ENCODE measurements at places on chromosomes 3 and 15. TPM values are rescaled to one million over a fixed set of nuclear protein-coding genes. Genes with fewer than 3 reads are reported as not detected.

GRCh38 chr15:100715571-100716455, 113.4 kb downstream of the ASB7 start:
- DNase-seq = peak; percentile 90

DNA sequence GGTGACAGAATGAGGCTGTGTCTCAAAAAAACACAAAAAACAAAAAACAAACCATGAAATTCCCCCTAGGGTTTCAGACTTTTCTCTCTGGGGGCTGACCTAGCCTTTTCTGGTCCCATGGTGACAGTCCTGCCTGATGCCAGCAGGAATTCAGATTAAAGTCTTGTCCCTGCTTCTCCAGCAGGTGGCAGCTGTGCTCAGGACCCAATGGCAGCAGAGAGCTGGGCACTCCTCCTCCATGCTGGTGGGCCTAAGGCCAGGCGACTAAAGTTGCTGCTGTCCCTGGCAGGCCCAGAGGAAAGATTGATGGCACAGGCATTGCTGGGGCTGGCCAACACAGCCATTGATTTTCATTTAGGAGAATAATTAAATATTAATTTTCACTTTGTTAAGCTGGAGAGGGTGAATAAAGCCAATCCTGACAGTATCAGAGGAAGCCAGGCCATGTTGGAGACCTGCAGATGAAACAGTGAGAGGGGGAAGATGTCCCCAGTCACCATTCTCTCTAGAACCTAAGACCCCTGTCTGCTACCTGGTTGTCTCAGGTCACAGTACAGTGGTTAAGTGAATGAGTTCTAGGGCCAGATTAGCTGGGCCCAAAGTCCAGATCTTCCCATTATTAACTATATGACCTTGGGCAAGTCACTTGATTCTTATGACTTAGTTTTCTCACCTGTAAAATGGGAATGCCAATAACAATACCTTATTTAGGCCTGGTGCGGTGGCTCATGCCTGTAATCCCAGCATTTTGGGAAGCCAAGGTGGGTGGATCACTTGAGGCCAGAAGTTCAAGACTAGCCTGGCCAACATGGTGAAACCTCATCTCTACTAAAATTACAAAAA, 7.1 kb downstream of the CELF6 start:
- no peak for DNase-seq

- DNase-seq = no peak
These were observed 2.7 kb downstream of the VGLL3 start for GRCh38 chr3:86988235-86988634.

DNA sequence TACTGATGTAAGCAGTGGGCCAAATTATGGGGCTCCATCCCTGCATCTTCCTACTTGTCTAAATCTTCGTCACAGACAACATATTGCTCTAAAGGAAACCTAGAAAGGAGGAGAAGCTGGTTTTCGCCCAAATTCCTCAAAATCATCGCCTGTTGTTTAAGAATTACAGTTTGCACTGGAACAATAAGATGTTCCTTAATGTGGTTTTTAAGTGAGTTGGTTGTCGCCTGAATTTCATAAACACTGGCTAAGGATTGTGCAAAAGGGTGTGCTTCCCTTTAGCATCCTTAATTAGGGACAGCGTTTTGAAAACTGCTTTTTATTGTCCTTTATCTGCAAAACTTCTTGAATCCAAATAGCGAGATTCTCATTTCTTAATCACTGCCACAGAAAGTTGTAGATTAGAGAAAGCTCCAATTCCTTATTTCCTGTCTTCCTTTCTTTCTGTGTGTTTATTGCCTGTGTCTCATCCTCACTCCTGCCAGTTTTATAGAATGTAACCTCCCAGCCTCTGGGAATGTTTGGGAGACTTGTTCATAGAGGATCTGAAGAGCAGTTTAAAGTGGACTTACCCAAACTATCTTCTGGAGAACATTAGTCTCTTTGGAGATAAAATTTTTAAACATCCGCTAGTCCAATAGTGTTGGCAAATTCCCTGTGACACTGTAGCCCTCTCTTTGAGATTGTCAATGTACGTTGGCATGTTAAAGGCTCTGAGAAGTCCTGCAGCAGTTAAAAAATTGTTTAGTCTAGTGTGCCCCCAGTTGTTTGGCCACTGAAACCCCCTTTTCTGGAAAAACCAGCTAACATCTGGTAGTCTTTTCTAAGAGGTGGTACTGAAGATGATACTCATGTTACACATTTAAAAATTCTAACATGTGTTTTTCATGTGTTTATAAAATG, 50.4 kb downstream of the FLNB start:
- DNase-seq = no peak

DNA sequence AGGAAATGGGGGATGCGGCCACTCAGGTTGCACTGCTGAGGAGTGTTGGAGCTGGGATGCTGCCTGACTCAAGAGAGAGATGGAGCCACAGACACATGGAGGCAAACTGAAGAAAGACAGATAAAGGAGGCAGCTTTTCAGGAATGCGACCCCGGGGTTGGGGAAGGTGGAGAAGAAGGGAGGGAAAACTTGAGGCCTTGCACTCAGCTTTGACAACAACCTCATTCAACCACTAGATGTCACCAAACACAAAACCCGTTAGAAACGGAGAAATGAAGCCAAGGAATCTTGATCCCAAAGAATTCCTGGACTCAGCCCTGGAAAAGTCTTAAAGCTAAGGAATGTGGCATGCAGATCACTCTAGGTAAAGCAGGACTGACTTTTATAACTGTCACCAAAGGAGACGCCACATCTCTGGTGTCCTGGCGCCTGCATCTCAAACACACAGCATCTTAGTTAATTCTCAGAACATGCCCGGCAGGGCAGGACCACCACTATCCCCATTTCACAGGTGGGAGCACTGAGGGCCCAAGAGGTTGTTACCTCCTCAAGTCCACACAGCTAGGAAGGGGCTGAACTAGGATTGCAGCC, 59.6 kb upstream of the LMCD1 start:
- DNase-seq = no peak

DNA sequence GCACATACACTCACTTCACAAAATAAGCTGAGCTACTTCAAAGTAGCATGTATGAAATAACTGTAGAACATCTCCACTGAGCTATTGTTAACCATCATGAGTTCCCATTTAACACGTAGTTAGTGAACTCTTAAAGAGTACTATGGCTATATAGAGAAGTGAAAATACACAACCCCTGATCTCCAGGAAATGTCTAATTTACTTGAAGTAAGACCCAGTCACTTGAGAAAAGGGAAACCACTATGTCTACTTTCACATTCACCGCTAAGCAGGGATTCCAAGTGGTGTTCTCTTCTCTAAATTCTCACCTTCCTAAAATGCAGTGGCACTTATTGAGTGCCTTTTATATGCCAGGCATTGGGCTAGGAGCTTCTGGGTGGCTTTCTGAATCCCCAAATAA, 35.0 kb upstream of the COLQ start:
- no peak for DNase-seq

GRCh38 chr3:45021524-45022297, 4.4 kb upstream of the CLEC3B start:
- no peak for DNase-seq

DNA sequence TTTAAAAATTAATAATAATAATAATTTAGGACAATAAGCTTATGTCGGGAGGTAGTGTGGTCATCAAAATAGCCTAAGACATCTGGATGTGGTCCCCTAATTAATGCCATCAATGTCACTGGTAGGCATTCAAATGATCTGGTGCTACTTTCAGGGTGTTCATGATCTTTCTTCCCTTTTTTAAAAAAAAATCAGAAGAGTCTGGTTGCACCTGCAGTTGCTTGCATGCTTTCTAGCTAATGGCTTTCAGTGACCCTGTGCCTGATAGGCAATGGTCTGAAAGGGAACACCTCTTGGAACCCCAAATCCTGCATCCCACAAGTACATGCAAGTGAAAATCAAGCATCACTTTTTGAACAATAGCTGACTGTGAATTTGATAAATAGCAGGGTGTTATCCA, 64.1 kb upstream of the KBTBD8 start:
- DNase-seq = no peak

GRCh38 chr15:101025896-101026631, 106.9 kb downstream of the LRRK1 start:
- DNase-seq = peak; percentile 85

The MKRN2OS gene
- total RNA-seq = not detected

The TMC3 gene
- total RNA-seq = not detected

The SUSD5 gene
- total RNA-seq = 0.26 TPM

Measured in mesenteric fat pad (tissue), 1 donor.